Heart right ventricle (tissue), 16 donors: ENCODE measurements at places on chromosomes 1 and 21.
A peak's percentile ranks its signal among the peaks of the same experiment; 100 is the strongest.

DNA sequence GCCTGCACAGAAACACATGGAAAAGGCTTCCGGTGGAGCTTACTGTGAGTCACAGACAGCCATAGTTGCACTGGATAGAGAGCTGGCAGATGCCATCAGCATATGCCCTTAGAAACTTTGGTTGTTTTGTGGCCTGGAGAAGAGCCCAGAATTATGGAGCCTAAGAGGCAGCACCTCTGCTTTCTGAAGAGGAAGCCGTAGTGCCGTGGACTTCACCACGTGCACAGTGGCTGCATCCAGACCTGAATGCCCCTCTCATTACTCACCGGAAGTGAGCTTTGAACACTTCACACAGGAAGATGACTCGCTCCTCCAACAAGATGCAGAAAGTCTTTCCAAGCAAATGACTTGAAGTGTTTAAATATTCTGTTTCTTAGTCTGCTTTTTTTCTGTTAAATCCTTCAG, 28.4 kb downstream of the JUN start:
- DNase-seq = peak; percentile 61

- no peak for DNase-seq
Observed at GRCh38 chr1:226092965-226093364, 30.4 kb downstream of the H3-3A start.

- DNase-seq = peak; percentile 38
Observed at GRCh38 chr1:110674337-110675059, at the start of gene KCNA3. KCNA3 (minus strand) TSS chr1:110674940; CDS start chr1:110674809, 131 bp downstream.

DNA sequence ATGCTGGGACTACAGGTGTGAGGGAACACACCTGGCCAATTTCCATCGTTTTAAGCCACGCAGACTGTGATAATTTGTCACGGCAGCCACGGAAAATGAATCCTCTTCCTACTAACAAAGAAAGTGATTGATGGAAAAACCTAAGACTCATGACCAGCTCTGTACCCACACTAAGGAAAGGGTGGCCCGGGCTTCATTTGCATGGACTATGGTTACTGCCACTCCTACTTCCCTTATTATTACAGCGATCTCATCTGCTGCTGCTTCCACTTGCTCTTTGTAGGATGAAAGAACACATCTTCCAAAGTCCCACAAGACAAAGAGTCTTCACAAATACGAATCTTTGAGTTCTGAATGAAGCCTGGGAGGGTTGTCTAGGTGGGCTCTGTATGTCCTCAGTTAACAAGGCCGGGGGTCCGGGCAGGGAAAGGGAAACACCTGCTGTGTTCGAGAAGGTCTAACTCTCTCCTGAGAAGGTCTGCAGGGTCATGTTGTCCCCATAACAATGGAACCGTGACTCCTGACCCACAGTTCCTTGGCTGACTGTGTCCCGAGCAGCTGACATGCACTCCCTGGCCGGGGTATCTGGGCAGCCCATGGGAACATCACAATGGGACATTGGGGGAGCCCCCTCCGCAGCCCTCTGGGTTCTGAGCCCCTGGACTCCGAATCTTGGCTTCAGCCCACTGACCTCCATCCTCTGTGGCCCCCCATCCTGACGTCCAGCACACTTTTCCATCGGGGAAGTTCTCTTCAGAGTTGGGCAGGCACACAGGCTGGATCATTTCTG, 13.3 kb upstream of the TFF1 start:
- no peak for DNase-seq

DNA sequence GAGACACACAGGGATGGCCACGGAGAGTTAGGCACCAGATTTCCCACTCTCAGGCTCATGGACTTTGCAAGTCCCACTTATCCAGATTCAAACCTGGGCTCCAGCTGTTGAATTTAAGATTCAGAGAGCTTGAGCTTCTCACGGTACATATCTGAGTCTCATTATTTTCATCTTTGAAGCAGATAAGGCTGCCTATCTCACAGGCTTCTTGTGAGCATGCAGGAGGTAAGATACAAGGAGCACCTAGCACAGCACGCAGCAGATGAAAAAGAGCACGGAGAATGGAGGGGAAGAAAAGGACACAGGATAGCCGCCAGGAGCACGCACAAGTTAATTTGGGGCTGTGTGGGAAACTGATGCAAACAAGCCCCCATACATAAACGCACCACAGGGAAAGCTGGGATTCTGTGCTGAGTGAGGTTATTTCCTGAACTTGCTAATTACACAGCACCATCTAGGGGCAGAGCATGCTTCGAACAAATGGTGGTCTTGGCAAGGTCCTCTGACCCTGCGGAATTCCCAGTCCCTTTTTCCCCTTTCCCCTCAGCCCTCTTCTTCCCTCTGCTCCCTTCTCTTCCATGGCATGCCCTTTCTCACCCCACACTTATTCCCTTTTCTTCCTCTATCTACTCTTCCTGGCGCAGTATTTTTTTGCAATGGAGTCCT, 134.7 kb upstream of the VANGL1 start:
- no peak for DNase-seq

DNA sequence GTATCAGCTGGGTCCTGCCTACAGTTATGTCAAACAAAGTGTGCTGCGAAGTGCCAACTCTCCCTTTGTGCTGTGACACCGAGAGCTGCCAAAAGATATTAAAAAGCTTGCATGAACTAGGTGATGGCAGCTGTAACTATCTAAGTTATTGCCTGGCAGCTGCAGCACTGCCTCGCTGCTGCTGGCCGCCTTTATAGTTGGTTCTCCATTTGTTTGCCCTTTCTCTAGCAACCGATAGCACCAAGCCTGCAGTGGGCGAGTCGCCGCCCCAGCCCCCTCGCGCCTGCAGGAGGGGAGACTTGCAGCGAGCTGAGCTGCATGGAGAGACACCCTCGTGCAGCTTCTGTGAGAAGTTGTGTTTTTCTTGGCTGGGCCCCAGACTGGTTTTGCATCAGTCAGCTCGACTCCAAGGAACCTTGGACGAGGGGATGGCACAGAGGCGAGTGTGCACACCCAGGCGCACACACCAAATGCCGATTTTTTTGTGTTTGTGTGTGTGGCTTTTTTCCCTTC, 330.6 kb downstream of the RPS6KC1 start:
- DNase-seq = peak; percentile 43

GRCh38 chr21:31837618-31838390, 35.0 kb upstream of the HUNK start:
- no peak for DNase-seq

DNA sequence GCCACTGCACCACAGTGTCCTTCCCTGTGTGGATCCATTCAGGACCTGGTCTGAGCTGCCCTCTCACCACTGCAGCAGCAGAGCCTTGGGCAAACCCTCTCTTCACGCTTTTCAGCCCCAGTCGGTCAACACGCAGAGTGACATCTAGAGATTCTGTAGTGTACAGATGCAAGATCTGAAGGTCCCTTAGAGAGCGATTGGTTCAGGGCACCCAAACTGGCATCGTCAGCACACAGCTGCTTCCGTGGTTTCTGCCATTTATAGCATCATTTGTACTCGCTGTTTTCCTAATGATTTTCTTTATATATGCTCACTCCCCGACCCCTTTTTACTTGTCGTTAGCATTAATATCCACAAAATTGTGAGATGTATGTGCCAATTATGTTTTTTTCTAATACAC, 1.5 kb upstream of the ASCL5 start:
- DNase-seq = no peak

- DNase-seq = no peak
Observed at GRCh38 chr1:173913111-173913510, 4.0 kb downstream of the SERPINC1 start.

DNA sequence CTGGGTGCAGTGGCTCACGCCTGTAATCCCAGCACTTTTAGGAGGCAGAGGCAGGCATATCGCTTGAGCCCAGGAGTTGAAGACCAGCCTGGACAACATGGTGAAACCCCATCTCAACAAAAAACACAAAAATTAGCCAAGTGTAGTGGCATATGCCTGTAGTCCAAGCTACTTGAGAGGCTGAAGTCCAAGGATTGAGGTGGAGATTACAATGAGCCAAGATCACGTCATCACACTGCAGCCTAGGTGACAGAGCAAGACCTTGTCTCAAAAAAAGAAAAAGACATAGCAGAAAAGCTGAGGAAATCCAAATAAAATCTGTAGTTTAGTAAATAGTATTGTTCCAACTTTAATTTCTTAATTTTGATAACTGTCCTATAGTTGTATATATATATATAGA, 11.5 kb upstream of the ASH1L start:
- DNase-seq = no peak

DNA sequence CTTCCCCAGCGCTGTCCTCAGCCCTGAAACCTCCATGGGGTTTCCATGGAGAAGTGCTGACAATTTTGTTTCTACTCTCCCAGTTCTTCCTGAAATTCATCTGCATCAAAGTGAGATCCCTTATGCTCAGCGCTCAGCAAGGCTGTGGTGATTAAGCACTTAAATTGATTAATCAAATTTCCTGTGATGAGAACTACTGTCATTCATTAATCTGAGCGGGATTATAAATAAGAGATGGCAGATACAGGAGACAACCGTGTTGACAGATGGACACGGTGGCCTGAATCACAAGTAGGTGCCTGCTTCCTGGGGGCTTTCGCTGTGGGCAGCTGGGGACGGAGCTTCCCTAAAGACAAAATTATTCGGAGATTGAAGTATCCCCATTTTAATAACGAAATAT, 329.1 kb upstream of the VAMP3 start:
- DNase-seq = no peak

DNA sequence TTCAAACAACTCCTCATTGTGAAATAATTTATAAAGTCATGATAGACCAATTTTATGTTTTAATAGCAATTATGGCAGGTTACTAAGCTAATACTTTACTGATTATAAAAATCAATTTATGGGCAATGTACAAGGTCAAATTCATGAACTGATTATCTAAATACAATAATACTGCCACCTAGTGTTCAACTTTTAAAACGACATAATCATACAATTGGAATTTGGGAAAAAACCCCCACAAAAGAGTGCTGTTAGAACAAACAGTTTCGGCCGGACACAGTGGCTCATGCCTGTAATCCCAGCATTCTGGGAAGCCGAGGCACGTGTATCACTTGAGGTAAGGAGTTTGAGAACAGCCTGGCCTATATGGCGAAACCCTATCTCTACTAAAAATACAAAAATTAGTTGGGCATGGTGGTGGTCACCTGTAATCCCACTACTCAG, 14.0 kb downstream of the GTF2B start:
- no peak for DNase-seq
